ENCODE measurements at places on chromosomes 12 and 14.

- DNase-seq = no peak
Measured at GRCh38 chr12:57629897-57630471, 3.0 kb downstream of the B4GALNT1 start.

- peak; percentile 64 for DNase-seq
Measured at GRCh38 chr12:27780612-27781408, 774 bp upstream of the MANSC4 start.

GRCh38 chr12:108640802-108641445, 7.2 kb upstream of the SELPLG start:
- DNase-seq = peak; percentile 64

DNA sequence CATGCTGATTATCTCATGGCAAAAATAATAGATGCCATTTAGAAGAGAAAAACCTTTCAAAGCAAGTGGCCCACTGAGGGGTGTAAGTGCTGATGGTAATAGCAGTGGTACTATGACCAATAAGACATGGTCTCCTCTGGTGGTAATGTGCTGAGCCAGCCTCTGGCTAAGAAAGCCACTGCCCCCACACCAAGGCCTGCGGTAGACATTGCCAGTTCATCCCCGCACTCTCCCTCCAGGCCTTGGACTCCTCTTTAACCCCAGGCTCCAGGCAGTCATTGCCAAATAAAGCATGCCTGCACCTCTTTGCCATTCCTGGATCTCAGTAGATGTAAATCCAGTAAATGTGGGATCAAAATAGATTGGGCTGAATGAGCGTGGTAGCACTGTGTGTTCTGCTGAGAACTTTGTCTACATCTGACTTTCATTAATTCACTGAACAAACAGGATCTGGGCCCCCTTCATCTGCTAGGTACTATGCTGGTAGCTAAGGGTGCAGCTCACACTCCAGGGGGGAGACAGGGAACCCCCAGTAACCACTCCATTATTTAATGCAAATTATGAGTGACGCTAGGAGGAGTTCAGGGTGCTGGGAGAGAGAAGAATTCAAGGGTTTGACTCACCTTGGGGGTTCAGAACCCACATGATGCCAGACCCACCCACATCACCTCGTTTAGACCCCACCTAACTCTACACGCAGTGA, 89.3 kb downstream of the BCL11B start:
- no peak for DNase-seq

GRCh38 chr14:39491134-39491571, 58.9 kb upstream of the FBXO33 start:
- DNase-seq = peak; percentile 70

GRCh38 chr14:68363466-68363842, 429.4 kb downstream of the ZFP36L1 start:
- DNase-seq = peak; percentile 31

DNA sequence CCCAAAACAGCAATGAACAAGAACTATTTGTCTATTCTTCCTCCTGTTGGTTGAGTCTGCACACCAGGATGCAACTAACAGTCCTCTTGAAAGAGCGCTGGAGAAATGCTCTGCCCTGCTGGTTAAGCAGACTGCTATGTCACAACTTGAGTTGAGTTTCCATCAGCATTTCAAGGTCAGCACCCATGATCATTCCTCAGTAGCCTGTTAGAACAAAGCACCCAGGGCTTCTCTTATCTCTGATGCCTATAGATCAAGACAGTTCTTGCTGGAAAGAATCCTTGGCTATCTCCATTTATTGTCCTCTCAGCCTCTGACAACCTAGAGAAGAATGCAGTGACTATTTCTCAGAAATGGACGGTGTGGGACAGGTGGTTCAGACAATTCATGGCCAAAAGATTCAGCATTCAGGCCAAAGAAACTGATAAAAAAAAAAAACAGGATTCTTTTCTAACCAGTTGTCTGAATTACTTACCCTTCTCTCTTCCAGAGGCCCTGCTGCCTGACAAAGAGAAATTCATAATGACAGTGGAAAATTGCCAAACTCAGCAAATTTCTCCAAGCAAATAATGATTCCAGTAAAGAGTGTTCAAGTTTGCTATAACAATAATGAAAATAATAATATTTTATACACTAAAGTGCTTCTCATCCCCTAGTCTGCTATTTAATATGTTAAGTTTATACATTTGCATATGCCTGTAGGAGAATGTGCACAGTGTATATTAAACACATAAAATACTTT, 306.7 kb downstream of the EMP1 start:
- DNase-seq = no peak

GRCh38 chr12:38431921-38432320, 115.3 kb downstream of the ALG10B start:
- DNase-seq = no peak

DNA sequence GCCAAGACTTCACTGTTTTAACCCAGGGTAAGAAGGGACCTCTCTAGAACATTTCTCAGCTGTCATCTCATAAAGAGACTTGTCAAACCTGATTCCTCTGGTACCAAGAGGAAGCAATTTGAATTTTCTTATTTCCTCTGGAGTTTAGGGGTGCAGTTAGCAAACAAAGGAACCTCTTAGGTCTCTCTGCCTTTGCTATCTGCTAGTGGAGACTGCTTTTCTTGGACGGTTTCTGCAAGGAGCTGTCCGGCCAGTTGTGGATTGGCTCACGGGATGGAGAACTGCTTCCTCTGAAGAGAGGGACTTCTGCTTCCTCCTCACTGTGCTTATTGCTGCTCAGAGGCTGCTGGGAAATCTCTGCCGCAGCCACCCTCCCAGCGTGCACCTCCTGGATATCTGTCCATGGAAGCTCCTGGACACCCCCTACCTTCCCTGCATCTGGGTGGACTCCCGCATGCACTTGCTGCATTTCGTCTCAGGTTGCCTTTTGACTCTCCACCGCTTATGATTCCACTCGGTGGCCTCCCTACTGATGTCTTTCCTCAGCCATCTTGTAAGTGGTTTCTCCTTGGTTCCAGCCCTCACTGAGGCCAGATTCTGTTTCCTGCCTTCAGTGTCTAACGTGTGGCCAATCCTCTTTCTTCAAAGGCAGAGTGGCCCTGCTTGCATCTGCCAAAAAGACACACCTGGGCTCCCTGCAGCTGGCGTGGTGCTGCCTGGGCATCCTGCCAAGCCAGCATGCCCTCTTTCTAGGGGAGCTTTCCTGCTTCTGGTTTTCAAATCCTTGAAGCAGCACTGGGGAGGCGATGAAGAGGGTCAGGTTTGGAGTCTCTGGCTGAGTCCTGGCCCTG, 187.3 kb downstream of the CHST11 start:
- peak; percentile 83 for DNase-seq

DNA sequence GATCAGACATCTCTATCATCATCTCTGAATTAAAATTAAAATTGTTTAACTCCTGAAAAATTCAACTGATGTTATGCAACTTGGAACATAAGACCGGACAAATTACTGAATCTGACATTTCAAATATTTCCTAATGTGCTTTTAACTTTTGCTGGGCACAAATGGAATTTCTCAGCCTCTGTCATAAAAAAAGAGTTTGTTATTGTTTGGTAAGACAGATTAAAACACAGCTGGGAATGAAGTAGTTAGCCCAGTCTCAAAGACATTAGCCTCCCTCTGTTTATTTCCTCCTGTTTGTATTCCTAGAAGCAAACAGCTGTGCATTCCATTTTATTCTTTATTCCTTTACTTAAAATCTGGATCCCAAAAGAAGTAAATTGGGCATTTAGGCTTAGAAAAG, 29.4 kb downstream of the PLEKHA5 start:
- no peak for DNase-seq

- no peak for DNase-seq
Measured at GRCh38 chr12:105384916-105385535, 54.5 kb downstream of the C12orf75 start.

DNA sequence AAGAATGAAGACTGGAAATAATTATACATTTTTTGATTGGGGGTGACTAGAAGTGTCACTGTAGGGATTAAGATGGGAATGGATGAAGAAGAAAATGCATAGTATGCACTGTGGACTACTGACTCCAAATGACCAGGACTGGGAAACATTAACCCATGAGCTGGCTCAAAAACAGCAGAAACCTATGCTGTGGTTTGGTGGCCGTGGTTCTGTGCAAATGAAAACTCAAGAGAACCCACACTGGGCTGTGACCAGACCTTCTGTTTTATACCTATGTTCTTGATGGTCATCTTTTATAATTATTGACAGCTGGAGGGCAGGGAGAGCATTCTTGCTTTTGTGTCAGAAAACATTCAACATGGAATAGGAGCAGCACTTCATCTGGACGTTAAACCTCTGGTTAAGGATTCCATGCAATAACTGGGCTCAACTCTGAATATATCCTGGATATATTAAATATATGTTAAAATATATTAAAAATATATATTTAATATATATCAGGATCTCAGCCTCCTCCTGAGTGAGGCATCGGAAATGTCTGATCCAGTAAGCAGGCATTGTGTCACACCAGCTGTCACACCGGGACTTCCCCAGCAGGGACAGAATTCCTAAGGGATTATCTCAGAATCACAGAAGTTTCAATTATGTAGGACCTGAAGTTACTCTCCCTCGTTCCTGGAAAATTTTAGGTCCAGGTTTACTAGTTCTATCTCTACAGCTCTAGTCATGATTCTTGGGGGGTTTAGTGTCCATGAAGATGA, 48.5 kb downstream of the BBS10 start:
- DNase-seq = no peak

DNA sequence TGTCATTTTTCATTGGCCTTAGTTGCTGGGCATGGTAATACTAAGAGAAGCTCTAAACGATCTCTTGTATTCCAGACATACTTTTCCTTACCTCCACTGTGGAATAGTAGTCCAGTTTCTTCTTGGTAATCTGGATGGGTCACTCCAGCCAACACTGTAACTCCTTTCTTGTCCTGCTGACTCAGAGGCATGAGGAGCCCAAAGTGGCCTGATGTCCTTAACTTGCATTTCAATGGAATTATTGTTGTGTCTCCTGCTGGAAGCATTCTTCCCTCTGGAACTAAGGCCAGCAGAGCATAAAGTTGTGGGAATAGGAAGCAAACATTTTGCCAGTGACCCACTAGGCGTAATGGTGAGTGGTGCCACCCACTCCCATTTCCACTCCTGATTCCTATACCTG, 33.1 kb downstream of the DAAM1 start:
- no peak for DNase-seq

DNA sequence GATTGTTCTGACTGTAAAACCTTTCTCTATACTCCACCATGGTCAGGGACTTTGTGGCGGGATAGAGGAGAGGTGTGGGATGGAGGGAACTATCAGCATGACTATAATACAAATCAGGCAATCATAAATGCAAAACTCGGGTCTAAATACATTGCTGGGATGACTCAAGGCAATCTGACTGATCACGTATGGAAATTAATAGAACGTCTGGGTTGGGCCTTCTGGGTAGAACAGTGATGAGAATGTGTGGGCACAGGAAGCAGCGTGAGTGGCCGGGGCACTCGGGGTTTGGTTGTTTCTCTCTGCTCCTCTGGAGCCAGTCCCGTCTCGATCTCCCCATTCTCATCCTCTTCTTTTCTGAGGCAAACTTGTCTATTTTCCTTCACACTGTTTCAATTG, 485.8 kb downstream of the VRK1 start:
- DNase-seq = no peak

- peak; percentile 47 for DNase-seq
Measured at GRCh38 chr14:88463318-88463717, 77.9 kb downstream of the SPATA7 start.

DNA sequence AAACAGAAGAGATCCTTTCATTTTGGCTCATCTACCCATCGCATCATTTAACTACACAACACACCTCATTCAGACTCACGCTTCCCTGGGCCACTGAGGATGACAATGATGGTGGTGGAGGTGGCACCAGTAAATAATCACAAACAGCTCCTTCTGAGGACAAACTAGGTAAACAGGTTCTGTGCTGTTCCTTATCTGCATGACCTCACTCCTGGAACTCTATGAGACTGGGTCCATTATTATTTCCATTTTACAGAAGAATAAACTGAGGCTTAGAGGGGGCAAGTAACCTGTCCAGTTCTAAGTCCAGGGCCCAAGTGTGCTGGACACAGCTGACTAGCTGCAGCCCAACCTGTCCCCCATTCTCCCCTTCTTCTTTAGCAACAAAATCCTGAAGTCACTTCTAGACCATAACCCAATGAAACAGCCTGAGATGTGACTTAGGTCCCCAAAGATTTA, 50.4 kb downstream of the ITPK1 start:
- DNase-seq = no peak

GRCh38 chr12:18250313-18250916, 10.9 kb upstream of the PIK3C2G start:
- DNase-seq = peak; percentile 70

- peak; percentile 62 for DNase-seq
Measured at GRCh38 chr12:56029666-56030293, 8.9 kb downstream of the IKZF4 start.

- DNase-seq = no peak
Measured at GRCh38 chr12:66176105-66176900, 6.5 kb upstream of the TMBIM4 start.

DNA sequence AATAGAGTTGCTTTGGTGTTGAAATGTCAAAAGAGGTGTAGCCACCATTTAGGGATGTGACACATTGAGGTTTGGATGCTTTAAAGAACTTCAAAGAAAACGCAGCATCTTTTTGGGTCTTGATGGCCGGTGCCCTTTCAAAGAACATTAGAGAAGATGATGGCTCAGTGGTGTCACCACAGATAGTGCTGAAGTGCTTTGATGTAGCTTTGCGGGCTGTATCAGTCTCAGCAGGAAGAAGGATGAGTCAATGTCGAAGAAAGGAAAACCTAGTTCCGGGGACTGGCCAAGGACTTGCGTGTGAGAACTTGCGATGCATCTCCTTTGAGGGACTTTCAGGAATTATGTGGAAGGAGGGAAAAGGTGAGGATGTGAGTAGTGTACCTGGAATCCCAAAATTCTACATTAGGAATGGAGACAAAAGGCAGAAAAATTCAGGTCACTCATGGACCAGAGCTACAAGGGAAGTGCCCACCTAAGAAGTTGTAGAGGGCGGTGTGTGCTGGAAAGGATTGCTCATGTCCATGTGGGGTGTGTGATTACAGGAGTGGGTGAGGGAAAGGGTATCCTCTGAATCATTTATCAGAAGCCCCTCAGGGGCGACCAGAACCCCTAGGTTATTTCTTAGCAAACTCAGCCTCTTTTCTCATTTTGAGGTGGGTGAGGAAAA, 39.7 kb upstream of the GZMB start:
- DNase-seq = no peak

DNA sequence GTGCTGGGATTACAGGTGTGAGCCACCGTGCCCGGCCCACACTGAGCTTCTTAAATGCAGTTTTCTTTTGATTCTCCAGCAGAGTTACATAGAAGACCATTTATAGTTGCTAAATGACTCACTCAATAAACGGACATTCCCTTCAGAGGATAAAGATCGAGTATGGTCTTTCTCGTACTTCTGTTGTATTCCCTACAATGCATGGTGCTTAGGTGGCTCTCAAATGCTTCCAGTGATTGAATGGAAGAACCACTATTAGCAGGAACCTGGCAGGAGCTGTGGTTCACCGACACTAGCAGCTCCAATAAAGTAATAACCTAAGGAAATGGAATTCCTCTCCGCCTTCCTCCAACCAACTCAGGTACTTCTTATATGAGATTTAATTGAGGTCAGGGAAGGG, 3.9 kb upstream of the GPRC5A start:
- no peak for DNase-seq

DNA sequence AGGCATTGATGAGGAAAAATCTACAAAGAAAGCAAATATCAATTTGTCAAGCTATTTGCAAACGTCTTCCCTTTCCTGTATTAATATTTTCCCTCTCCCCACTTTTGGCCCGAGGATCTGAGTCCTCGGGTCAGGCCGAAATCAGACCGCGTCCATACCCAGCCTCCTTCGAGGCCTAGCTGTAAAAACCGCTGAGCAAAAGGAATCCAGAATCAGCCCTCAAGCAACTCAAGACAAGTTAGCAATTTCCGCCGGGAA, 353 bp upstream of the MAPK1IP1L start:
- no peak for DNase-seq

GRCh38 chr12:92002673-92003382, 142.8 kb downstream of the BTG1 start:
- peak; percentile 34 for DNase-seq

All from NCI-H69 (cell line).